ENCODE measurements at places on chromosomes 12 and 14.

DNA sequence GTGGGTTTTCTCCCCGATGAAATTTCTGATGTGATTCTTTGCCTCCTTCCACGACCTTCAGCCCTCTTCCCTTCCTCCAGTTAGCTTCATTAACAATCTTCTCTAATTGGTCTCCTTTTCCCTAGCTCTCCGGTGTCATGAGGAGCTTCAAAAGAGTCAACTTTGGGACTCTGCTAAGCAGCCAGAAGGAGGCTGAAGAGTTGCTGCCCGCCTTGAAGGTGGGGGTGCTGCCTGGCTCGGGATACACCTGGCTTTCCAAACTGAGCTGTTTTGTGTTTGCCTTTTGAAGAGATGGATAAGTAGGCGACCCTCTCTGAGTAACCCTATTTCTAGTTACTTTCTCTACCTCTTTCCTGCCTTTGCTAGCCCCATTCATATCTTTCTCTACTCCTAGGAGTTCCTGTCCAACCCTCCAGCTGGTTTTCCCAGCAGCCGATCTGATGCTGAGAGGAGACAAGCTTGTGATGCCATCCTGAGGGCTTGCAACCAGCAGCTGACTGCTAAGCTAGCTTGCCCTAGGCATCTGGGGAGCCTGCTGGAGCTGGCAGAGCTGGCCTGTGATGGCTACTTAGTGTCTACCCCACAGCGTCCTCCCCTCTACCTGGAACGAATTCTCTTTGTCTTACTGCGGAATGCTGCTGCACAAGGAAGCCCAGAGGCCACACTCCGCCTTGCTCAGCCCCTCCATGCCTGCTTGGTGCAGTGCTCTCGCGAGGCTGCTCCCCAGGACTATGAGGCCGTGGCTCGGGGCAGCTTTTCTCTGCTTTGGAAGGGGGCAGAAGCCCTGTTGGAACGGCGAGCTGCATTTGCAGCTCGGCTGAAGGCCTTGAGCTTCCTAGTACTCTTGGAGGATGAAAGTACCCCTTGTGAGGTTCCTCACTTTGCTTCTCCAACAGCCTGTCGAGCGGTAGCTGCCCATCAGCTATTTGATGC, 797 bp downstream of the ESPL1 start:
- DNase-seq, result no peak

- no peak for DNase-seq
These were observed 417.8 kb downstream of the RPL10L start for GRCh38 chr14:46233786-46234185.

DNA sequence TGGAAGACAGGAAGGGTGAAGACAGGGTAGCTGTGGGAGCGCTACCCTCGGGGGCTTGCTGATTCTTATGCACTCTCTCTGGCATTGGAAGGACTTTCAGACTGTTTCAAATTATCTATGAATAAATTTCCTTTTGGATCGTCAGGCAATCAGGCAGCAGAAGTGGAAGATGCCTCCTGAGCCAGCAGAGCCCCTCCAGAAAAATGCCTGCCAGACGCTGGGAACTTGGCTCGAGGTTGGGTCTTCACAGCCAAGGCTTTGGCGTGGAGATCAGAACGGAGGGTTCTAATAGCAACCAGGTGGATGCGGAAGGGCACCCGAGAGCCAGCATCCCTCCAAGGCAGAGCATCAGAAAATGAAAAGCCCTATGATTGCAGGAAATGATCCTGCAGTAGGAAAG, 119.2 kb upstream of the RFLNA start:
- no peak for DNase-seq

GRCh38 chr14:25698111-25698510, 648.2 kb upstream of the STXBP6 start:
- no peak for DNase-seq
